Fibroblast of skin of left quadriceps (primary cell): ENCODE measurements at places on chromosomes 7 and 10.

DNA sequence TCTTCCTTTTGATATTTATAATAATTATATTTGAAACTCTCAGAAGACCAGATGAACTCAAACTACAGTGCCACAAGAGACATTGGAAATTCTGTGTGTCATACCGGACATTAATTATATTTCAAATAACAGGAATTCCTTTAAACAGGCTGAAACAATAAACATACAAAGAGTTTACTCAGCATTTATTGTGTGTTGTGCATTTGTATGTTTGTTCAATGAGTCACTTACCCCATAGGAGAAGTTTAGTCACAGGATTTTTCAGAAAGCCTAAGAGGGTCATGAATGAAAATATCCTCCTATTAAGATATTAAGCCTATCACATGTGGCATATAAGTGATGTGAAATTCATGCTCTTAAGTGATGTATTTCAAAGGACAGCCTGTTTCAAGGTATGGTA, 566.8 kb downstream of the CNTNAP2 start:
- DNase-seq = peak; percentile 9

DNA sequence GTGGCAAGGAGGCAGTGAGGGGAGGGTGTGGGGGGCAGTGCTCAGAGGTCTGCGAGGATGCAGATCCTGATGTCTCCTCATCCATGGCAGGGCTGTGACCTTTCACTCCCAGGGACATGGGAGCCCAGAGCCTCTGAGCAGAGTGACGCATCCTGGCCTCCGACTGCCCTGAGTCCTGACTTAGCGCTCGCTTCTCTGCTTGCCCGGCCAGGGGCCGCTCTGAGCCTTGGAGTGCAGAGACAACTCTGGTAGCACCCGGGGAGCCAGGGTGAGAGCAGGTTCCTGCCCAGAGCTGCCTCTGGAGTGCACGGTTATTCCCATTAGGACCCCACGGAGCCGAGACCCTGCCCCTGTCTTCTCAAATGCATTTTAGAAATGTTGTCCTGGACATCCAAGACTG, 188.0 kb downstream of the TCERG1L start:
- DNase-seq = no peak

- no peak for DNase-seq
Measured at GRCh38 chr7:96127746-96128145, 194.2 kb downstream of the SLC25A13 start.

DNA sequence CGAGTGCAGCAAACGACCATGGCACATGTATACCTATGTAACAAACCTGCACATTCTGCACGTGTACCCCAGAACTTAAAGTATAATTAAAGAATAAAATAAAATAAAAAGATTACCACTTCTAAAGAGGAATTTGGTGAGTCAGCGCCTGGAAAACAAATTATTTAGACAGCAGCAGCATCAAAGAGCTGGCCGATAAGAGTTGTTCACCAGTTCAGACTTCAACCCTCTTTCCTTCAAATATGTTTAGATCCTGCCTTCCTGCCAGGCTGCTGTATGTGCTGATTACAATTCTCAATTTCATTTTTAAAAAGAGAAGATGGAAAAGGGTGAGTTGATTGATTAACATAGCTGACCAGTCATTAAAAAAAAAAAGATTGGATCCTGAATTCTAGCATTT, 672.0 kb upstream of the NRP1 start:
- DNase-seq = no peak

DNA sequence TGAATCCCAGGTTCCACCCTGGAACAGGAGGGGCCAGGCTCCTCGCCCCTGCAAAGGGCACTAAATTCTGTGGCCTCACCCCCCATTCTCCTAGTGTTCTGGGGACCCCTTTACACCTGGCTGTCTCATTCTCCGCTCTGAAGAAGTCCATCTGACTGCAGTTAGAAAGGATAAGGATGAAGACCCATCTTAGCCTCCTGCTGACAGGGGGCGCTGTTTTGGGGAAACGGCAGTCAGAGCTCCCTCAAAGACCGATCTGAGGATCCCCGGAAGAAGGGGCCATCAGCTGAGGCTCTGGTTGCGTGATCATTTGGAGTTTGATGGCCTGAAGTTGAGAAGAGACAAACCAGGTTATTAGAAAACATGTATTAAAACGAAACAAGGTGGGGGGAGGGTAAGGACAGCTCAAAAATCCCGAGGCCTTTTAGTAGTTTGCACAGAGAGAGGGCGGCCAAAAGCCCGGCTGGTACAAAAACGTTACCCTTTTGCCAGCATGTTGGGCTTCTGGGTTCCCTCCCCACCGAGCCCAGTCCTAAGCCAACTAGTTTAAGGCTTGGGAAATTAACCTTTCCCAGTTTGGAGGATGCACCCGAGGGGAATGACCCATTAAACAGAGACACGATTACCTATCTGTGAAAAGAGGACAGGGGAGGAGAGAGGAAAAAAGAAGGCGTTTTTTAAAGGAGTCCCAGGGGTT, 102.8 kb downstream of the CHN2 start:
- no peak for DNase-seq

DNA sequence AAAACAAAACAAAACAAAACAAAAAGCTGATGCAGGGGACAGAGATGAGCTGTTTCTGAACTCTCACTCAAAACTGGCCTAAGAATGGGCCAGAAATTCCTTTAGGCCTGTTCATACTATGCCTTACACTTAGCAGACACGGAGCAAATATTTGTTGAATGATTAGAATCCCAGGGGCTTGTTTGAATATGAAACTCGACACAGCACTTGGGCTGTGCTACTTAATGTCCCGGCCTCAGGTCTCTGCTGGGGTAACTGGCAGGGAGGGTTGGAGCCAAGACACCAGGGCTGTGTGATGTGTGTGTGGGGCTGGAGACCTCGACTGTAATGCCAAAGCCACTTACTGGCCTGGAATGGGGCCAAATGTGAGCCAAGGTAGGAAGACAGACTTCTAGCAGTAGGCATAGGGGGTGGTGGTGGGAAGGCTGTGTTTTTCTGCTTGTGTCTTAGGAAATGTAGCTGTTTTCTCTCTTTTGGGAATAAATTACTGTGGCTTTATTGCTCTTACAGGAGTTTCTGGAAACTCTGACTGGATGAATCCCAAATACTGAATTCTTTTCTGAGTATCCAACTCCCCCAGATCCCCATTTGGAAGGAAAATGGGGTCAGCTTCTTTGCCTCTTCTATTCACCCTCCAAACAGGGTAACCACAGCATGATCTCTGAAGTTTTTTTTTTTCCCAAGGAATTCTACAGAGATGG, 66.7 kb downstream of the EMX2 start:
- peak; percentile 92 for DNase-seq

DNA sequence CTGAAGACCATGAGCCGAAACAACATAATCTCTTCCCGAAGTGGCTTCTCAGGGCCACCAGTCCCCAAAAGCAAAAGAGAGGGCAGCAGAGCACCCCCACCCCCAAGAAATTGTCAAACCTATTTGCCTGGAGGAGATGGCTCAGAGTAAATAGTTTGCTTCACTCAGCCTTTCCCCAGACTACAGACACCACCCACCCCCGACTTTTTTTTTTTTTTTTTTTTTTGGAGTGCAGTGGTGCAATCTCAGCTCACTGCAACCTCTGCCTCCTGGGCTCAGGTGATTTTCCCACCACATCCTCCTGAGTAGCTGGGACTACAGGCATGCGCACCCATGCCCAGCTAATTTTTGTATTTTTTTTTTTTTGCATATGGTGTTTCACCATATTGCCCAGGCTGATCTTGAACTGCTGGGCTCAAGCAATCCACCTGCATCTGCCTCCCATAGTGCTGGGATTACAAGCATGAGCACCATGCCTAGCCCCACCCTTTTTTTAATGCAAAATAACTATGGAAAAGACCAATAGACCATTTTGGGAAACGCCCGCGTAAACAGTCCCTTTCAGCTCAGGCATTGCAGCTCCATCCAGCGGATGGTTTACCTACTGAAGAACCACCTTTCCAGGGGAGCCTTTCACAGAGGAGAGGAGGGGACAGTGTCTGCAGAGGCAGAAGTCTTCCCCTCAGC, 9.7 kb downstream of the ZMIZ1 start:
- no peak for DNase-seq

DNA sequence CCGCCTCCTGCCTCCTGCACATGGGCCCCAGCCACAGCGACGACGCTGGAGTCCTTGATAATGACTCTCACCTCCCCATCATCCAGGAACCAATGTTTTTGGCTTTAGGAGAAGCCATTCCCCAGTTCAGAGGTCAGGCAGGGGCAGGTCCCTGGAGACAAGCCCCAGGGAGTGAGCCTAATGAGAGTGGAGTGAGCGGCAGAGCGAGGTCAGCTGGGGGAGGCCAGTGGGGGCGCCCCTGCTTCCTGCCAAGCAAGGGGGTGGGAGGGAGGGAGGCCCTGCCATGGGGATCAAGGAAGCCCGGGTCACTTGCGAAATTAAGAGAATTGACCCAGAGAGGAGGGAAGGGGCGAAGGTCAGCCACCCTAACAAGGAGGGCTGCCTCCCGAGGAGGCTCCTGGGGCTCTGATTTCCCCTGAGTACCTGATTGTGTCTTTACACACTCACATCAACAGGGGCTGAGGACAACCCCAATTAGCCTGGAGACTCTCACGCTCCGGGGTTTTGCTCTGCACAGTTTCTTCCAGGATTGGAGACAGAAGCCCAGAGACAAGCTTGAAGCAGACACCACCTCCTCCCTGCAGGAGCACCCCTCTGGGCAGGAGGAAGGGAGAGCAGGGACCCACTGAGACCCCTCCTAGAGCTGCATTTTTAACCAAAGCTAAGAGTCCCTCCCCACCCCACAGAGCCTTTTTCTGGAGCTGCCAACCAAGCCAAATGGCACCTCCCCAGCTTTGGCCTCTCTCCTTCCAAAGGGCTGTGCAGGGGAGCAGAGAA, 112.1 kb downstream of the COL13A1 start:
- no peak for DNase-seq

DNA sequence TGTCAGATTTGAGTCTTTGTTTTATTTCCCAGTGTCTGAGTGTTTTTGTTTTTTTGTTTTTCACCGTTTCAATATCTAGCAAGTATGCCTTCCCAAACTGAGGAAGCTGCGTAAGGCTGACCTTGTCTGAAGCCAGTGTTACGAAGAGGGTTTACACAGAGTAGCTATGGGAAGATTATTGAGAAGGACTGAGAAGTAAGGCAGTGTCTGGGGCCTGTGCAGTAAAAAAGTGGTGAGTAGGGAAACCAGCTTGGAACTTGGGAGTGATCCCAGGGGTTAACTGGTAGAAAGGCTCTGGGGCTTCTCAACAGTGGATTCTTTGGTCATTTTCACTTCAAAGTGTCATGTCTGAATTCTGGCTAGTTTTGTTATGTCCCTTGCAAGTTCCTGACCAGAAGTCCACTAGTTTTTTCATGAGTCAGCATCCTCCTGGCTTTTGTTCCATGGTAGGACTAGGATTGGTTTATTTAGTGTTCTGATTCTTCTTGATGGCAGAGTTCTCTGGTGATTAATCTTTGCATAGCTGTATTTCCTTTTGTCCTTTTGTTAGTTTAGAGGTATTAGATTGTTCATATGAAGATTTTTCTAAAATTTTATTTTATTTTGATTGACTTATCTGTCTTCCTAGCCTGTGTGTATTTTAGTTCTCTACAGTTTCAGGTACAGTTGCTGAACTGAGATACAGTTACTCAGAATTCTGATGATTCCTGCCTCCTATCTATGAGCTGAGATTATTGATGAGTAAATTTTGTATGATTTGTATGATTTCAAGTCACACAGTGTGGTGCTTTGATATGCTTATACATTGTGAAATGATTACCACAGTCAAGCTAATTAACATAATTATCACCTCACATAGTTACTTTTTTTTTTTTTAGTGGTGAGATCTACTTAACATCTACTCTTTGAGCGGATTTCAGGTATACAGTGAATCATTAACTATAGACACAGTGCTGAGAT, 19.0 kb downstream of the GARS1 start:
- no peak for DNase-seq

DNA sequence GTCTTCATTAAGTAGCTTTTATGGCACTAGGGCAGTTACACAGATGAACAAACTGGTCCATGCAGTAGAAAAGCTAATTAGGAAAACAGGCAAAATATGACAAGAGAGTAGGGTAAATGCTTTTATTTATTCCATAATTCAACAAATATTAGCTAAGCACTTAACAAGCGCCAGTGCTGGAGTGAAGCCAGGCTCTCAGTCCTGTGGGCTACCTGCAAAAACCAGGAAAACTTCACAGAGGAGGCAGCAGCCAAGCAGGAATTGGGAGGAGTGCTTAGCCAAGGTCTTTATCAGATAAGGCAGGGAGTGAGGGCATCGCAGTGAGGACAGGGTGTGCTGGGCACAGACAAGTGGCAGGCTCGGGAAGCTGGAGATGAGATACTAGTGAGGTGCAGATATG, 4.9 kb upstream of the KAT6B start:
- no peak for DNase-seq

- no peak for DNase-seq
Measured at GRCh38 chr10:33461295-33461640, 126.8 kb upstream of the NRP1 start.

DNA sequence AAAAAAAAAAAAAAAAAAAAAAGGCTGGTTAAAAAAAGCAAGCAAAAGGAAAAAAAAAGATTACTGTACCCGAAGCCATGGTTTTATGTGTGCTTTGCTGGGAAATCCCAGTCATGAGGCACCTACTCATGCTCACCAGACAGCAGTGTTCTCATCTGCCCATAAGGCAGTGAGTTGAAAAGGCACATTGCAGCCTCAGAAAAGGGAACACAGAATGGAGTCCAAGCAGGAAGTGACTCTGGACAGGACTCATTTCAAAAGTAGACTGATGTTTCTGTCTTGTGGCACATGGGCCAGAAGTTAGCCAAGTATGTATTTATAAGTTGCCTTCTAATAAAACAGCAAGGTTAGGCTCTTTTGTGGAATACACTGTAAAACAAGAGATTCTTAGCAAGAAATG, 40.2 kb downstream of the PDSS1 start:
- no peak for DNase-seq

- DNase-seq = no peak
Measured at GRCh38 chr7:36605261-36606051, 118.8 kb downstream of the AOAH start.

DNA sequence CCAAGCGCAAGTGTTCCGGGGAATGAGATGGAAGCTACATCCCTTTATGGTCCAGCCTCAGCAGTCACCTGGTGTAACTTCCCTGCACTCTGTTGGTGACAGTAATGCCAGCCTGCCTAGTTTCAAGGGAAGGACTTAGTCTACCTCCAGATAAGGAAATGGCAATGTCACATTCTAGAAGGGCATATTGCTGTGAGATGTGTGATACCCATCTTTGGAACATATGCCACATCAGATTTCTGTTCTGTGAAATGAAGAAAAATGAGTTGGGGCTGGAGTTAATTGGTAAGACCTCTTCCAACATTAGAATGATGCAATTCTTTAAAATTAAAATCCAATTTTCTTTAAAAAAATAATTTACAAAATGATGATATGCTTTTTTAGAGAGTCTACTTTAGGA, 212.0 kb downstream of the LRMDA start:
- DNase-seq = no peak
